Left lung (tissue), 14 donors: ENCODE measurements at places on chromosomes 6 and 20. TPM values are rescaled to one million over a fixed set of nuclear protein-coding genes. Genes with fewer than 3 reads are reported as not detected.

Gene HLA-DQA1
- 137 TPM for total RNA-seq

Gene BTN1A1
- total RNA-seq = not detected

Gene MLIP
- total RNA-seq = 0.37 TPM

Gene RNF144B
- 74.8 TPM for total RNA-seq

Gene WFDC12
- 0.44 TPM for total RNA-seq

Gene TJAP1
- 24.5 TPM for total RNA-seq

Gene BMP2
- total RNA-seq = 15.1 TPM

Gene ZC3H12D
- 4.1 TPM for total RNA-seq

Gene PAK5
- not detected for total RNA-seq

Gene SUMO4
- total RNA-seq = 2.1 TPM

Gene OR2H1
- not detected for total RNA-seq

Gene ATP9A
- 15.3 TPM for total RNA-seq

Gene ZBTB9
- 5.8 TPM for total RNA-seq

Gene DEFB132
- total RNA-seq = not detected

Gene ISM1
- 9.8 TPM for total RNA-seq

Gene ELOVL2
- total RNA-seq = 0.09 TPM

Gene NCR2
- total RNA-seq = not detected

Gene EPPIN
- total RNA-seq = not detected

Gene TBX18
- total RNA-seq = 0.60 TPM

Gene TINAG
- total RNA-seq = not detected

Gene IP6K3
- total RNA-seq = 3.4 TPM

Gene COL11A2
- 0.87 TPM for total RNA-seq

Gene TFAP2C
- total RNA-seq = 4.1 TPM

Gene SLC25A27
- 8.1 TPM for total RNA-seq

Gene BHLHE23
- not detected for total RNA-seq

Gene PLN
- 6.4 TPM for total RNA-seq

Gene TEAD3
- total RNA-seq = 18.1 TPM

Gene CST5
- 3.3 TPM for total RNA-seq

Gene MCCD1
- total RNA-seq = not detected

Gene TMEM74B
- total RNA-seq = 5.0 TPM

Gene PLCB4
- total RNA-seq = 6.2 TPM

Gene LY6G6F
- total RNA-seq = not detected

Gene CLIC5
- 44.3 TPM for total RNA-seq

Gene GNAS-AS1
- total RNA-seq = 1.5 TPM

Gene THEMIS
- total RNA-seq = 0.38 TPM

Gene CHRNA4
- not detected for total RNA-seq

Gene MYBL2
- total RNA-seq = 6.1 TPM

Gene SLC12A5
- total RNA-seq = 1.5 TPM

Gene OR12D3
- total RNA-seq = not detected

Gene KIF25
- total RNA-seq = 1.2 TPM
